ENCODE measurements at places on chromosomes 6 and 20. TPM values are rescaled to one million over a fixed set of nuclear protein-coding genes. Genes with fewer than 3 reads are reported as not detected.

GRCh38 chr6:93087606-93088005, 331.8 kb downstream of the EPHA7 start:
- H3K4me3 ChIP-seq = no peak overlapping the region
- H3K36me3 ChIP-seq = no peaks in the 10 kb centered on the region
- no peak overlapping the region for H3K27ac ChIP-seq
- H3K27me3 ChIP-seq = no peaks in the 10 kb centered on the region
- H3K4me1 ChIP-seq = no peaks in the 10 kb centered on the region

GRCh38 chr6:32109114-32109764, at the start of gene TNXB:
TNXB (minus strand) TSS chr6:32109338; CDS start chr6:32098198, 11,140 bp downstream.
- peak within 1 kb of the TSS; percentile 78 for H3K27ac ChIP-seq
- peak within 1 kb of the TSS; percentile 43 for H3K4me3 ChIP-seq
- peaks cover 44% of the 10 kb centered on the region for H3K4me1 ChIP-seq
- H3K36me3 ChIP-seq = no peaks in the 10 kb centered on the region
- H3K27me3 ChIP-seq = no peaks in the 10 kb centered on the region
- no peak for DNase-seq

DNA sequence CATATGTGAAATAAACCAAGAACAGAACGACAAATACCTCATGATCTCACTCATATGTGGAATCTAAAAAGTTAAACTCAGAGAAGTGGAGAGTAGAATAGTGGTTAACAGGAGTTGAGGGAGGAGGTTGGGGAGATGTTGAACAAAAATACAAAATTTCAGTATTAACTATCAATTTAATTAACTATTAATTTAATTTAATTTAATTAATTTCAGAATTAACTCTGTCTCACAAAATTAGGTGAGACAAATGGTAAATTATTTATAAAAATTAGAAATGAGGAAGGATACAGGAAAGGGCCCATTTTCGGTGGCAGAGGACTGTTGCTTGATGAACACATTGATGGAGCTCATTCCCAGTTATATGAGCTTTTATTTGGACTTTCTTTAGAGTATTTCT, 166.0 kb upstream of the FAM83B start:
- no peaks in the 10 kb centered on the region for H3K4me1 ChIP-seq
- no peak overlapping the region for H3K27ac ChIP-seq
- H3K36me3 ChIP-seq = no peaks in the 10 kb centered on the region
- no peaks in the 10 kb centered on the region for H3K27me3 ChIP-seq
- no peak overlapping the region for H3K4me3 ChIP-seq

- H3K4me3 ChIP-seq = no peak overlapping the region
- H3K27me3 ChIP-seq = no peaks in the 10 kb centered on the region
- no peaks in the 10 kb centered on the region for H3K36me3 ChIP-seq
- H3K27ac ChIP-seq = no peak overlapping the region
- no peak for DNase-seq
- no peaks in the 10 kb centered on the region for H3K4me1 ChIP-seq
These were observed 14.7 kb upstream of the TNFAIP3 start for GRCh38 chr6:137852346-137852745.

DNA sequence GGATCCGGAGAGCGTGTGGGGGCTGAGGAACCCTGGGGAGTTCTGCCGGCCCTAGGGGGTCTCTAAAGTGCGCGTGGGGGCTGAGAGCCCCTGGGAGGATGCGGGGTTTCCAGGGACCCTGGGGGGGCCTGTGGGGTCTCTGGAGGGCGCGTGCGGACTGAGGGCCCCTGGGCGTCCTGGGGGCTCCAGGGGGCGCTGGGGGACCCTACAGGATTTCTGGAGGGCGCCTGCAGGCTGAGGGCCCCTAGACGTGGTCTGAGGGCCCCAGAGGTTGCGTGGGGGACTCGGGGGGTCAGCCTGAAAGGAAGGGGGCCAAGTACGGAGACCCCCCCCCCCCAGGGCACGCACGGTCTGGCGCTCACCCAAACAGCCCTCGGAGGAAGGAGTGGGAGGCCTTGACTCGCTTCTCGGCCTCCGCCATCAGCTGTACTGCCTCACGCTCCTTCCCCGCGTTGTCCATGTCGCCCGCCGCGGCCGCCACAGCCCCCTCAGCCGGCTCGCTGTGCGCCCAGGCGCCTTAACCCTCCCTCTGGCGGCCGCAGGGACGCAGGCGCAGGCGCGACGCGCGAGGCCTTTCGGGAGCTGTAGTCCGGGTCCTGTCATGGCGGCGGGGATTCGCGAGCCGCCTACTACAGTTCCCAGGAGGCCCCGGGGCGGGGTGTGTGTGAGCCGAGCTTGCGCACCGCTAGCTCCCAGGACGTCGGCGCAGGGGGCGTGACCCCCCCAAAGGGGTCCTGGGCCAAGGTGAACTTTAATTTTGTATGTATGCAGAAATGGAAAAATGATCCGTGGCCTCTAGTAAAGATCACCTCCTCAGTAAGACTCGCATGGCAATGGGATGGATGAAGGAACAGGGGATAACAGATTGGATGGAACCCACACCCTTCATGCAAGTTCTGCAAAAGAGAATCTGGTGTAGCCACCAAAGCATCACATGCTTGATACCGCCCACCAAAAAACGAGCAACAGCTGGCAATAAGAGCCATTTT, at the start of gene NAPB:
Gene NAPB, minus strand, starts transcription at position 546 of the 989 bp plus-strand sequence. Its CDS starts 86 bp downstream, at position 460.
- peak within 1 kb of the TSS; percentile 99 for H3K4me3 ChIP-seq
- no peaks in the 10 kb centered on the region for H3K36me3 ChIP-seq
- H3K4me1 ChIP-seq = no peaks in the 10 kb centered on the region
- no peaks in the 10 kb centered on the region for H3K27me3 ChIP-seq

- DNase-seq = no peak
- no peaks in the 10 kb centered on the region for H3K36me3 ChIP-seq
- H3K27me3 ChIP-seq = no peaks in the 10 kb centered on the region
- H3K4me1 ChIP-seq = peaks cover 7% of the 10 kb centered on the region
- H3K27ac ChIP-seq = no peak overlapping the region
These were observed 224.2 kb downstream of the SYNDIG1 start for GRCh38 chr20:24693466-24694156.

DNA sequence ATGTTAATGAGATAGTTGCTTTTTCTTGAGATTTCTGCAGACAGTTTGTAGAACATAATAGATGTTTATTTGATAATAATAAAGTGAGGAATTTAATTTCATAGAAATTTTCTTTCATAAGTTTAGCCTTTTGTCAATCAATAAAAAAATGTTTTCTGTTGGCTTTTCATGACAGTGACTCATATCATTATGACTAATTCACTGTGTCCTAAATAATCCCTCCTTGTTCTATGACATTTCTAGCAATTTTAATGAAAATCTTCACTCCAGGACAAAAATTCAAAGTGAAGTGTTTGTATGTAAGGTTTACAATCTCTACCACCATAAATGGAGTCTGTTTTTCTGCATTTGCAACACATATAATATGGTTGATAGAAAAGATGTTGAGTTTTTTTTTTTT, 109.9 kb downstream of the UTRN start:
- H3K36me3 ChIP-seq = no peaks in the 10 kb centered on the region
- H3K27me3 ChIP-seq = no peaks in the 10 kb centered on the region
- H3K4me3 ChIP-seq = no peak overlapping the region
- H3K4me1 ChIP-seq = peaks cover 2% of the 10 kb centered on the region
- DNase-seq = no peak

DNA sequence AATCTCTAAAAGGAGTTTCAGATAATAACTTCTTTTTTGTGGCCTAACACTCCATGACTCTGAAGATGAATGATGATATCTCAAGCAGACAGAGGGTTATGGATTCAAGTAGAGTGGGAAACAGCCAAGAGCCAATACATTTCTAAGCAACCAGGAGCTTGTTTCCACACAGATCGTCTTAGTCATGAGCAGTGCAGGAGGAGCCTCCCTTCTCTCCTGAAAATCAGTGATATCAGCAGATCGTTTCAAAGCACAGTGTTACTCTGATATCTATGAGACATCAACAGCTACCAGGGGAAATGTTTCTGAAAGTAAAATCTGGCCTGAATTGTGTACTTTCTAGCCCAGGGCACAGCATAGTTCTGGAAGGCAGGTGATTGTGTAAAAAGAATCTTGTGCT, 11.5 kb downstream of the ADGRG6 start:
- no peaks in the 10 kb centered on the region for H3K27me3 ChIP-seq
- H3K4me1 ChIP-seq = no peaks in the 10 kb centered on the region
- H3K36me3 ChIP-seq = no peaks in the 10 kb centered on the region
- no peak overlapping the region for H3K27ac ChIP-seq

Gene PRICKLE4
- 7.3 TPM for total RNA-seq

Gene SAMD5
- 2.4 TPM for total RNA-seq

Gene BCL2L1
- 30.0 TPM for total RNA-seq

Gene MOCS3
- total RNA-seq = 5.6 TPM

Gene C20orf144
- total RNA-seq = not detected

Gene CLVS2
- total RNA-seq = not detected

All from ovary (tissue), 10 donors.